DMS79 (cell line): ENCODE measurements at places on chromosomes 3 and 15.

DNA sequence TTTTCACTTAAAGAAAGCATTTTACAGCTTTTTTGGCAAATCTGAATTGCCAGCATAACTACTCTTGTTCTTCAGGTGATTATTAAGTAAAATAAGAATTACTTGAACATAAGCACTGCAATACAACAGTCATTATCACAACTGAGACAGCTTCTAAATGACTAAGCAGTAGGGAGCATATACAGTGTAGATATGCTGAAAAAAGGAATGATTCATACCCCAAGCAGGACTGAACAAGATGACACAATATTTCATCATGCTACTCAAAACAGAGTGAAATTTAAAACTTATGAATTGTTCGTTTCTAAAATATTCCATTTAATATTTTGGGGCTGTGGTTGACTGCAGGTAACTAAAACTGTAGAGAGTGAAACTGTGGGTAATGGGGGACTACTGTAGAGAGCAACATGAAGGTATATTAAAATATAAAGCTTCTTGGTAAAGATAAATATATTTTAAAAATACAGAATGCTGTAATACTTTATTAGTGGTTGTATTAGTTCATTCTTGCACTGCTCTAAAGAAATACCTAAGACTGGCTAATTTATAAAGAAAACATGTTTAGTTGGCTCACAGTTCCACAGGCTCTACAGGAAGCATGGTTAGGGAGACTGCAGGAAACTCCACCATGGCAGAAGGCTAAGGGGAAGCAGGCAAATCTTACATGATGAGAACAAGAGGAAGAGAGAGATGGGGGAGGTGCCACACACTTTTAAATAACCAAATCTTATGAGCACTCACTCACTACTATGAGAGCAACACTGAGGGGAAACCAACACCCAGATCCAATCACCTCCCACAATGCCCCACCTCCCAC, 84.8 kb downstream of the DCLK3 start:
- DNase-seq: no peak

DNA sequence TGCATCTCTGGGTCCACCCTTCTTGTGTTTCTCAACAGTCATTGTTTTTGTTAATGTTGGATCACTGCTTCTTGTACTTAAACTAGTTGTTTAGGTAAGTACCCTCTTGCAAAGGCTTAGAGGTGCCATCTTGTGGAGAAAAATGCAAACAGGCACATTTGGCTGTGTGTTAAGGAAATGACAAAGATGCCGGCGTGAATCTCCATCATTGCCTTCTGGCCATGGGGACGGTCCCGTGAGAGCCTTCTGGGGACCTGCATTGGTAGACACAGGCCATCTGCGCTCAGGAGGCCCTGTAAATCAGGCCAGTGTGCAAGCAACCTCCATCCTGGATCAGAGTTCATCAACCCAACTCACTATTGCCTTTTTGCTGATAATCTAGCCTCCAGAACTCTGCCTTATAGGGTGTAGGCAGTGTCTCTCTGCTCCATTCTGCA, 158.6 kb upstream of the NR2E3 start:
- no peak for DNase-seq

DNA sequence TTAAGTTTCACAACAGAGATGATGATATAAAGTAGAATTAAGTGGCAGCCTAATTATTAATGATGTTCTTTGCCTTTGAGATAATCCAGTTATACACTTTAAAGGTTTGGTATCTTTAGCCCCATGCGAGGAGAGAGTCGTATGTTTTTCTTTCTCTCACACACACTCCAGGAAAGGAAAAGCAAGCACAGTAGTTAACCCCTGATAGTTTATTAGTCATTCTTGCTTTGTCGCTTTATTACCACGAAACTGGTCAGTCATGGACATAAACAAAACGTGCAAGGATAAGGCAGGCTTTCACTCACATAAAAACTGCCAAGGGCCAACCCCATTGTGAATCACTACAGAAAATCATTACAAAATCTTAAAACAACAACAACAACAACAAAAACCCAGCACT, 866.9 kb downstream of the FHIT start:
- DNase-seq: no peak

DNA sequence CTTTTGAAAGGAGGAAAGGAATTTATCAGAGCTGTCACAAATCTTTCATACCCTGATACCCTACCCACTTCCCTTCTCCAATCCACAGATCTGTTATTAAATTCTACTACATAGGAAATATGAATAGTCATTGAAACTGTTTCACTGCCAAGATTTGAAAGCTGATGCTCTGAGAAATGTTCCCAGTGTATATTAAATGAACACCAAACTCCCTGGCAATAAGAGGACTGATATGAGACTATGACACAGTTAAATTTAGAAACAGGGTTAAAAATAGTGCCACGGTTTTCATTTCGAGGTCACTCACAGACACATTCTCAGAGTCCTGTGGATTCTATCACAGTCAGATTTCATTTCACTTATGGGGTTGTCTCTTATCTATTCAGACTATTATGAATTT, 27.2 kb upstream of the GBE1 start:
- no peak for DNase-seq

GRCh38 chr15:73699249-73700040, 15.3 kb downstream of the CD276 start:
- DNase-seq: no peak

GRCh38 chr3:64216274-64217147, 8.8 kb downstream of the PRICKLE2 start:
- no peak for DNase-seq

DNA sequence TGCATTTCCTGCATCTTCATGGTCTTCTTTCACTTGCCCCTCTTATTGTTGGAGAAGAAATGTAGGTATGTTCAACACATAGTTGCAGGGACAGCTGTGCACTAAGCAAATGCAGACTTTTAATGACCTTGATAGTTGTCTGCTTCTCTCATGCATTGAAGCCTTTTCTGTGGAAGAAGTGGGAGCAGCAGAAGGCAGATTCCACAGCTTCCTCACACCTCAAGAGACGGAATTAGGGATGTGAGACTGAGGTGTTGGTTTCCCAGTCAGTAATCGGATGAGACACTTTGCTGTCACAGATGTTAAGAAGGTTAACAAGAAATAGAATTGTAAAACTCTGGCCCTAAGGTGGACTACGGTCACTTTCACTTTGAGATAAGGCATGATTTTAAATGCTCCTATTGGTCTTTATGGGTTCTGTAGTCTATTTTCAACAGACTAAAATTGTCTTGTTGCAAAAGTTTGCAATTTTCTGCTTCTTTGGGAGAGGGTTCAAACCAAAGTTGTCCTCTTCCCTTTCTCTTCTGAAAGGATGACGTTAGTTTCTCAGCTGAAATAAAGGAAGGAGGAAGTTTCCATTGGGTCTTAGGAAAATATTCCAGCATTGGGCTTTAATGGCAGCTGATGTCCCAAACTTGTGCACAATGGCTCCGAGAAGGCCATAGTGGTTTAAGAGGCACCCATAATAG, 117.4 kb downstream of the LPP start:
- no peak for DNase-seq

DNA sequence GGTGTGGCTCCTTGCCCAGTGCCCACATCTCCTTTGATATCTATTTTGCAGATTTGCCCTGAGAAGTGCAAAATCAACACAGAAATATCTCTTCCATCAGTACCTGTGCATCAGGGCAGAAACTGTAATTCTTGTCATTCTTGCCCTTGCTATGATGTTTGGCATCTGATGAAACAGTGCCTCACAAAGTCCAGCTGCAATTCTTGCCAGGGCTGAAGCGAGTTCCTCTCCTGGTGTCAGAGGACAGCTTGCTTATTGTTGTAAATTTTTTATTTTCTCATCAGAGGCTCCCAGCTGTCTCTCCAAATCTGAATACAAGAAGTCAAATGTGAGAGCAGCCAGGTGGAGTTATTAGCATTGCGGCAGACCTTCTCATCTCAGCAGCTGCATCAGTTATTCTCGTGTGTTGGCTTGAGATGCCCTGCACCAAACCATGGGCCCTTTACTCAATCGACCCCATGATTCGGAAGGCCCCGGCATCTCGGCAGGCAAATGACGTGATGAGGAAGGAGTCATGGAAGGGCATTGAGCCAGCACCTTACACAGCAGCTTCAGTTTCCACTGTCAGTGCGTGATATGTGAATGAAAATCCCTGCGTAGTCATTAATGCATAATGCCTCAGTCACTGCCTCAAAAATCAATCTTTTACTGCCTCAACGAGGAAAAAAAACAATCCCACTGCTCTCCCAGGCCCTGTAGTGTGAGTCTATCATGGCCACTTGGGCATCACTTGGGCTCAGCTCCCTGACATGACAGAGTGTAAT, 93.4 kb downstream of the CCNL1 start:
- DNase-seq: no peak

GRCh38 chr15:89668171-89668570, 11.0 kb downstream of the PLIN1 start:
- no peak for DNase-seq

GRCh38 chr3:125003369-125003853, 52.4 kb downstream of the HEG1 start:
- DNase-seq: no peak

- no peak for DNase-seq
Measured at GRCh38 chr3:37241880-37242279, 67.5 kb upstream of the LRRFIP2 start.

DNA sequence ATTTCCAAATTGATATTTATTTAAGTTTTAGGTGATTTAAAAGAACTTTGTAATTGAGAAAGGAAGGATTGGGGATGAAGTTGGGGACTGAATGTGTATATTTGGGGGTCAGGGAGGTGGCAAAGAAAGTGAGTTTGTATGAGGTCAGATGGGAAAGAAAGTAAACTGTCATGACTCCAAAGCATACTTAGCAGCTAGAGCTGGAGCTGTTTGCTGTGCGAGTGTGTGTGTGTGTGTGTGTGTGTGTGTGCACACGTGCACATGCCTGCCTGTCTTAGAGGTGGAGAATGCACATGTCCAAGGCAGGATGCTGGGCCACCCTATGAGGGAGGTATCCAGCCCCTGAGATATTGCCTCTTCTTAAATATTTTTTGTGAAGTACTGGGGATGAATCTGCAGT, 21.0 kb downstream of the BOC start:
- no peak for DNase-seq

GRCh38 chr15:77021803-77022381, 27.0 kb downstream of the PSTPIP1 start:
- no peak for DNase-seq

DNA sequence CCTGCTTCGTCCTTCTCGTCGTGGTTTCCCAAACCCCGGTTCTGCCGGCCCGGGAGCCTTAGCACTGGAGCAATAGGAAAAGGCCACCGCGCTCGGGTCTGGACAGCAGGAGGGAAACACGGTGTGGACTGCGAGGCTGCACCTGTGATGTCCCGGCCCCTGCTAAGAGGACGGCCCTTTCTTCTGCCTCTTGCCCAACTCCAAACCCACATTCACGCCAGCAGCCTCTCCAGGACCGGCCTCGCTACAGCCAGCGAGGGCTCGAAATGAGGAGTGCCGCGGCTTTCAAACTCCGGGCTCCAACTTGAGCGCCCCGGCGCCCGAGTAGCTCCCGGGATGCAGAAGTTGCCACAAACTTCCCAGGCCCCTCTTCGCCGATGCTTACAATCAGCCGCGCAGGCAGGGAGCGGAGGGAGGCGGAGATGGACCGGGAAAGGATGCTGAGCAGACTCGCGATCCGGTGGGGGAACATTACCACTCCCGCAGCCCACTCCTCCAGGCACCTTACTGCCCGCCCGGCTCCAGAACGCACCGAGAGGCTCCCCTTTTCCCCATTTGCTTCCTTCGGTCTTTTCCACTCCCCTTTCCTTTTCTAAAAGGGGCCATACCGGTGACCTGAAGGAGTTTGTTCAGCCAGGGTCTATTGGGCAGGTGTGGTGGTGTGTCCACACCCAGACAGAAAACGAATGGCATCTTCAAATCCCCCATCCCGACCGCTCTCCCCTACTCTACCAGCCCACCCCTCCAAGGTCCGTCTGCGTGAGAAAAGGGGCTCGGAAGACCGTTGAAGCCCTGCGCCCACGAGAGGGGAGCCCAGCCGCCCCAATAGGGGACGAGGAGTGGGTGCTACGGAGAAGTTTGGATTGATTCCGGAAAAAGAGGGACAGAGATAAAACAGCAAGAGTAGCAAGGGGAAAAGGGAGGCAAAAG, 18.8 kb upstream of the SATB1 start:
- no peak for DNase-seq

GRCh38 chr3:78683284-78683683, 1084.5 kb downstream of the ROBO1 start:
- no peak for DNase-seq

GRCh38 chr3:54599716-54600115, 328.1 kb downstream of the LRTM1 start:
- DNase-seq: no peak

GRCh38 chr3:194051366-194052149, 84.4 kb upstream of the HES1 start:
- DNase-seq: no peak

DNA sequence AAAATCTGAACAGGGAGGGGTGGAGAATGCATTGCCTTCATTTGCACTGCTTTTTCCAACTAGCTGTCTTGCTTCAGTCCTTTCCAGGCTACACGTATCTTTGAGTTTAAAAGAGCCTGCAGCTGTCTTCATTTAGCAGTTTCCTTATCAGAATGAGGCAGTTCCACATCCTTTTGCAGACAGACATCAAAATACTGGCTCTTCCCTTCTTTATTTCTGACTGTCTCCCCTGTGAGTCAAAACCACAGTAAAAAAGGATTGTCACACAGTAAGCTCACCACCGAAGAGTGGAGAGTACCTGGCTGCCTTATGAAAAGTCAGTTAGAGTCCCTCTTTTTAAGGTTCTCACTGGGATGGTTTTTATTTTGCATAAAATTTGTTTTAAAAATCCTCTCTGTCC, 205.5 kb upstream of the CD96 start:
- DNase-seq: no peak

DNA sequence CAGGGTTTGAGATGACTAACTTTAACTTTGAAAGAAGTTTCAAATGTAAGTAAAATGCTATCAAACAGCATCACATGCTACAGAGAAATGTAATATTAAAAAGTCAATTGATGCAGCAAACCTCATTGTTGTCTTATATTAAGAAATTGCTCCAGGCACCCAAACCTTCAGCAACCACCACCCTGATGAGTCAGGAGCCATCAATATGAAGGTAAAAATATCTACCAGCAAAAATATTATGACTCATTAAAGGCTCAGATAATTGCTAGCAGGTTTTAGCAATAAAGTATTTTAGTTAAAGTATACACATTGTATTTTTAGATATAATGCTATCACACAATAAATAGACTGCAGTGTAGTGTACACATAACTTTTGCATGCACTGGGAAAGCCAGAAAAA, 746.3 kb downstream of the ZPLD1 start:
- no peak for DNase-seq

- no peak for DNase-seq
Measured at GRCh38 chr3:50256978-50257890, 11.7 kb upstream of the SEMA3B start.

- DNase-seq: no peak
Measured at GRCh38 chr3:2540115-2540514, 441.4 kb downstream of the CNTN4 start.

GRCh38 chr15:65343374-65343981, 34.3 kb downstream of the IGDCC3 start:
- DNase-seq: no peak

GRCh38 chr15:36066757-36067156, 512.7 kb upstream of the CDIN1 start:
- DNase-seq: no peak
